ENCODE measurements at places on chromosomes 1 and 21.

DNA sequence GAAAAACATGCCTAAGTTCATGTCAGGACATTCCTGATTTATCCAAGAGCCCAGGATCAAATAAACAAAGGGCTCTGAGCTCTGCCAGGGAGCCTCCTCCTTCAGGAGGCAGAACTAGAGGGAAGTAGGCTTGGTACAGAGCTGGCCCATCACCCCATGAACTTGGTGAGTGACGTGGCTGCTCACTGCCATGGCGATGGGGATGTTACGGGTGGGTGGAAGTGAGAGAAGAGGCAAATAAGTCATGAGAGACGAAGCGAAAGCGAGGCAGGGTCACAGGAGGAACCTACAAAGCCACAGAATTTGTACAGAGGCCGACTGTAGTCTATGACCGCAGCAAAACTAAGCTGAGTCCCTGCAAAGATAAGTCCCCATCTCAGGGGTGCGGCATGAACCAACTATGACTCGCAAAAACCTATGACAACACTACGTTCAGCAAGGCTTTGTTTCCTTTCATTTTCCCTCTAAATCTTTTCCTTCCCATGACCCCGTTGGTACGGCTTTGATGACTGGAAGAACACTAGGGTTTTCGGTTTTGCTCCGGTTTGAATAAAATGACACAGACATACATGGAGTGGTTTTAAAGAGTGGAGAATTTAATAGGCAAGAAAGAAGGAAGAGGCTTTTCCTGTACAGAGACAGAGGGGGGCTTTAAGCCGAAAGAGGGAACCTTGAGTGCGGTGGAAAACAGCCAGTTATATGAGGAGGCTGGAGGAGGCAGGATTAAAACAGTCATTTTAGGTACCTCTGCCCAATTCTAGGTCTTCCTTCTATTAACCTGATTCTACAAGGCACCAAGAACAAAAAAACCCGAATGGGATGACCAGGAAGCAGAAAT, 74.1 kb downstream of the CD46 start:
- peak overlapping the region; percentile 90 for H3K4me3 ChIP-seq
- H3K36me3 ChIP-seq: peaks cover 25% of the 10 kb centered on the region
- peaks cover 5% of the 10 kb centered on the region for H3K27me3 ChIP-seq
- H3K4me1 ChIP-seq: peaks cover 92% of the 10 kb centered on the region
- peak; percentile 94 for DNase-seq

DNA sequence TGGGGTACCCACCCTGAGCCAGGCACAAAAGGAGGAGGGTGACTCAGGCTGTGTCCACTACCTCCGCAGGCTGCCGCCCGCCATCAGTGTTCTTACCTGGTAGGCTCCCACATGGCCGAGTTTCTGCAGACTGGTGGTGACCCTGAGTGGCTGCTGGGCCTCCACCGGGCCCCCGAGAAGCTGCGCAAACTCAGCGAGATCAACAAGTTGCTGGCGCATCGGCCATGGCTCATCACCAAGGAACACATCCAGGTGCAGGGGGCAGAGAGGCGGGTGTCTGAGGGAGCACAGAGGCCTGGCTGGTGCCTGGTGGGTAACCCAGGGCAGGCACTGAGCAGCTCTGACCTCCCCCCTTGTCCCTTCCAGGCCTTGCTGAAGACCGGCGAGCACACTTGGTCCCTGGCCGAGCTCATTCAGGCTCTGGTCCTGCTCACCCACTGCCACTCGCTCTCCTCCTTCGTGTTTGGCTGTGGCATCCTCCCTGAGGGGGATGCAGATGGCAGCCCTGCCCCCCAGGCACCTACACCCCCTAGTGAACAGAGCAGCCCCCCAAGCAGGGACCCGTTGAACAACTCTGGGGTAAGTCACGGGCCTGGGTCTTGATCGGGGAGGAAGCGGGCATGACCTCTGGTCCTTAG, 13.0 kb downstream of the SESN2 start:
- no peaks in the 10 kb centered on the region for H3K27me3 ChIP-seq
- no peak overlapping the region for H3K27ac ChIP-seq
- H3K4me3 ChIP-seq: no peak overlapping the region
- peaks cover 5% of the 10 kb centered on the region for H3K4me1 ChIP-seq
- H3K36me3 ChIP-seq: peaks cover 10% of the 10 kb centered on the region

GRCh38 chr1:151193856-151194255, 3.9 kb upstream of the VPS72 start:
- H3K4me1 ChIP-seq: peaks cover 24% of the 10 kb centered on the region
- H3K4me3 ChIP-seq: no peak overlapping the region
- H3K36me3 ChIP-seq: no peaks in the 10 kb centered on the region
- H3K27ac ChIP-seq: no peak overlapping the region

GRCh38 chr1:241413974-241414373, 57.0 kb upstream of the RGS7 start:
- no peaks in the 10 kb centered on the region for H3K4me1 ChIP-seq
- no peak overlapping the region for H3K4me3 ChIP-seq
- H3K27me3 ChIP-seq: peaks cover 10% of the 10 kb centered on the region

All from naive B cell (primary cell).